ENCODE measurements at places on chromosomes 3 and 15.

GRCh38 chr3:31616711-31617110 lies 84.0 kb downstream of the STT3B start:
- DNase-seq = no peak

- DNase-seq = no peak
Measured at GRCh38 chr3:185270262-185270955, 16.6 kb upstream of the EHHADH start.

- DNase-seq = no peak
Measured at GRCh38 chr3:78178740-78179363, 1139.0 kb downstream of the ROBO2 start.

DNA sequence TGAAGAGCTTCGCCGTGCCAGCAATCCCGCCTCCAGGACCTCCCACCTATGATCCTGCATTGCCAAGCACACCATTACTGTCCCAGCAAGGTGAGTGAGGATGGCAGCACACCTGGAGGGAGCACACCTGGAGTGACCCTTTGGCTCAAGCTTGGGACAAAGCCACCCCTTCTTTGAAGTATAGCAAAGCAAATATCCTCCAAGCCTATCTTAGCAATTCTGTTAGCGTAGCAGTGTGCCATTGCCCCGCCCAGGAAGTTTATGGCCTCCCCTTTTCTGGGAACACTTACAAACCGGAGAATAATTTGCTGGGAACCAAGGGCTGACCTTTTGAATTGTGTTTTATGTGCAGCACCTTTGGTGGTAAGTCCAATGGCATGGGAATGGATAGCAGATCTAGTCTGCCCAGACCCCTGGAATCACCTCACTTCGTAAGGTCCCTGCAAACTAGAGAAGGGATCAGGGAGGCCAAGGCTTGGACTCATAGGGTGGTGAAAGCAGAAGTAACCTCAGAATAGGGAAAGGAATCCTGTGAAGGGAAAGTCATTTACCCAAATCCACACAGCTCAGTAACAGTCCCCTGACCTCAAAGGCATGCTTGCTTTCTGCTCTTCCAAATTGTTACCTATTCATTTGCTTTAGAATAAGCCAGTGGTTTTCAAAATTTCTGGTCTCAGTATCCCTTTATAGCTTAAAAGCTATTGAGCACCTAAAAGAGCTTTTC lies 70.1 kb downstream of the HCN4 start:
- no peak for DNase-seq

- DNase-seq = no peak
Measured at GRCh38 chr3:159978353-159978752, 10.3 kb upstream of the IL12A start.

- DNase-seq = no peak
Measured at GRCh38 chr15:47326410-47327333, 390.6 kb upstream of the SEMA6D start.

GRCh38 chr3:30625541-30626438 lies 19.4 kb downstream of the TGFBR2 start:
- no peak for DNase-seq

DNA sequence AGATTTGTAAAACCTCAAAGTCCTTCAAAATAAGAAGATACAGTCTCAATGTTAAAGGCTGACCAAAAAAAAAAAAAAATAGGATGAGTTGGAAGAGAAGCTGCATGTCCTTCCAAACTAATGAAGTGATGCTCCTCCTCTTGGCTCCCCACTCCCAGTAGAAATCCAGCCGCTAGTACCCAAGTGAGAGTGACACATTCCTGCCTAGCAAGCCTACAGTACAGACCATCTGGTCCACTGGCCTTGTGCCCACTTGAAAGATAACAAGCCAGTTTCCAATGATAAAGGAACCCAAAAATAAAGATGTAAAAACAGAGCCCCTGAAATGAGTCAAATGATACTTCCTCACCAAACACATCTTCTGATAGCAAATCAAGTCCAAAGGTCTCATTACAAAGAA lies 258.7 kb upstream of the NSMCE3 start:
- no peak for DNase-seq

DNA sequence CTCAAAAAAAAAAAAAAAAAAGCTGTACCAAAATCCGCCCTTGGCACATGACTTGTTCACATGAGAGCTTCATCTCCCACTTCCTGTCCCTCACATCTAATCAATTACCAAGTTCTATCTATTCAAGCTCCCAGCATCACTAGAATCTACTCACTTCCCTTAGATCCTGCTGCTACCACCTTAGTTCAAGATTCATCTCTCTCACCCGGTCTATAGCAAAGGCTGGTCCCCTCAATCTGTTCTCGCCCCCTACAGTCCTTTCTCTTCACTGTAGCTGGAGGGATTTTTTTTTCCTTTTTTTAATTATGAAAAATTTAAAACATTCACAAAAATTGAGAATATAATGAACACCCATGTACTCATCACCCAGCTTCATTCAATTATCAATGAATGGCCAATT lies 16.7 kb upstream of the GPR160 start:
- DNase-seq = no peak

DNA sequence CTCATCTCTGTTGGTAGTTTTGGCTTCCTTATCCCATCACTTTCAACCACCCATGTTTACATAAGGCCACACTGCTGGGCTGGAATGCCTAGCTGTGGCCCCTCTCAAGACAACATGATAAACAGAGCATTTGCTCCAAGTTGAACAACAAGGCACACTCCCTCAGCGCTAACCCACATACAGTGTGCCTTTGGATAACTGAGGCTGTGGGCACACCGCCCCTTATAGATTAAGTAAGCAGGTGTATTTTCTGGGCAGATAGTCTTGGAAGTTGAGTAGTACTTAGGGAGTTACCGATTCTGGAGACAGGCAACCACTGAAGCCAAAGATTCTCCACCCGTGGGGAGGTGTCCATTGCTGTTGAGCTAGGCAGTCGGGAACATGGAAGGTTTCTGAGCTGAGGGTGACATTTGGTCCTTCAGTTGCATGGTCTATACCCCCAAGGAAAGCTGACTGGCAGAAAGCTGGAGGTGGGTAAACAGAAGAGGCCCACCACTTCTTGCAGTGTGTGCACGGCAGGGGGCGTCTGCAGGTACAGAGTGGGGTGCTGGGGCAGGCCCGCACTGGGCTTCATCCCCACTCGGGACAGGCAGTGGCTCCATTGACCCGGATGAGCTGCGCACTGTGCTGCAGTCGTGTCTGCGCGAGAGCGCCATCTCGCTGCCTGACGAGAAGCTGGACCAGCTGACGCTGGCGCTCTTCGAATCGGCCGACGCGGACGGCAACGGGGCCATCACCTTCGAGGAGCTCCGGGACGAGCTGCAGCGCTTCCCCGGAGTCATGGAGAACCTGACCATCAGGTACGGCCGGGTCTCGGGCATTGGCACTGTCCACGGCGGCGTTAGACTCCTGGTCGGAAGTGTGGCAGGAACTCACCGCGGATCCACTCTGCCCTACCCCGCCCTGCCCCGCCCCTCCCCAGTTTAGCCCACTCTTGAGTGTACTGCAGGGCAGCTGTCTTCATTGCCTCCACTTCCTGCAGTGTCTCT lies 16.8 kb downstream of the NOX5 start:
- DNase-seq = no peak

- DNase-seq = no peak
Measured at GRCh38 chr15:67790610-67791319, 34.5 kb upstream of the SKOR1 start.

DNA sequence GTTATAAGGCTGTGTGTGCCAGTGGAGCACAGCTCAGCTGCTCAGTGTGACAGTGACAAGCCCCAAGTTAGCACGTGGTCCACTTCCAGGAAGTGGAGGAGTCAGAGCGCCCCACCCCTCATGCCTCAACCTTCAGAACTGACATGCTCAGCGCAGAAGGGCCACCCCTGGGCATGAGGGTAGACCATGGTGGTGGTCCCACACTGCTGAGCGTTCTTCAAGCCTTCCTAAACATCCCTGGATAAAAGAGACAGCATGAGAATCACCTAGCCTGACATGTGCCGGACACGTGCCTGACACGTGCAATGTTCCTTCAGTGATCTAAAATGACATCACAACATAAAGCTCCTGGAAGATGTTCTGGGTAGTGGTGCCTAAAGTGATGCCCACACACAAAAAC lies 16.8 kb downstream of the ATP10A start:
- DNase-seq = peak; percentile 48

GRCh38 chr3:50574444-50574831 lies 5.1 kb downstream of the HEMK1 start:
- no peak for DNase-seq

- DNase-seq = no peak
Measured at GRCh38 chr3:39082666-39083313, 24.6 kb downstream of the GORASP1 start.
